Right lobe of liver (tissue), 6 donors: ENCODE measurements at places on chromosomes 12 and 14. TPM values are rescaled to one million over a fixed set of nuclear protein-coding genes. Genes with fewer than 3 reads are reported as not detected.
A peak's percentile ranks its signal among the peaks of the same experiment; 100 is the strongest.

- no peak for DNase-seq
- H3K36me3 ChIP-seq, result peaks cover 35% of the 10 kb centered on the region
- H3K4me1 ChIP-seq, result peaks cover 25% of the 10 kb centered on the region
- no peak overlapping the region for H3K4me3 ChIP-seq
Measured at GRCh38 chr14:21087294-21088091, 11.0 kb downstream of the ZNF219 start.

DNA sequence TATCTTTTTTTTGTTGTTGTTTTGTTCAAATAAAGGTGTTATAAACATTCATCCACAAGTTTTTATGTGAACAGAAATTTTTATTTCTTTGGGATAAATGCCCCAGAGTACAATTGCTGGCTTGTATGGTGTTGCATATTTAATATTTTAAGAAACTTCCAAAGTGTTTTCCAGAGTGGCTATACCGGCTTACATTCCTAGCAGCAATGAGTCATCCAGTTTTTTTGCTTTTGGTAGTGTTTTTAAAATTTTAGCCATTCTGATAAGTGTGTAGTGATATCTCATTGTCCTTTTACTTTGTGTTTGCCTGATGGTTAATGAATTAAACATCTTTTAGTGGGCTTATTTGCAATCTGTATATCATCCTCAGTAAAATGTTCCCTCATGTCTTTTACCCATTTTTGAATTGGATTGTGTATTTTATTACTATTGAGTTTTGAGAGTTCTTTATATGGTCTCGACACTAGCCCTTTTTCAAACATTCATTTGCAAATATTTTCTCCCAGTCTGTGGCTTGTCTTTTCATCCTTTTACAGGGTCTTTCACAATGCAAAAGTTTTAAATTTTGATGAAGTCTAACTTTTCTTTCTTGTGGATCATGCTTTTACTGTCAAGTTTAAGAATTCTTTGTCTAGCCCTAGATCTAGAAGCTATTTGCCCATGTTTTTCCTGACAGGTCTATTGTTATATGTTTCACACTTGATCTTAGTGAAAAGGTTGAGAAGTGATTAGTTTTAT, 29.5 kb downstream of the PPP4R4 start:
- H3K27ac ChIP-seq, result no peak overlapping the region
- H3K4me1 ChIP-seq, result no peaks in the 10 kb centered on the region
- H3K4me3 ChIP-seq, result no peak overlapping the region
- no peaks in the 10 kb centered on the region for H3K36me3 ChIP-seq
- no peak for DNase-seq

DNA sequence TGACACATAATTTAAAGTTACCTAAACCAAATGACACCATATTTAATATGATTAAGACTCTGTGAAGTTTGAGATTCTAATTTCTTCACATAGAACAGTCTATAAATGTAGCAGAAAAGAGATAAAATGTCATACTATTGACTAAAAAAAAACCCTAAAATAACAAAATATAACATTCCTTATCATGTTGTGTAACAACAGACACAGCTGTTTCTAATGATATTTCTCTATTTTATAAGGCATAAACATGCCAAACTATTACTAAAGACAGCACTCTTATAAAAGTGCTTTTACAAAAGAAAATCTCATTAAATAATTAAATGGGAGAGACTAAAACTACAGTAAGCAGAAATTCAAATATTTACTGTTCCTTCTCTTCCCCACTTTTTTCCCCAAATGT, 49.4 kb downstream of the NOVA1 start:
- H3K27me3 ChIP-seq, result no peaks in the 10 kb centered on the region
- no peak for DNase-seq
- no peak overlapping the region for H3K4me3 ChIP-seq
- no peak overlapping the region for H3K27ac ChIP-seq
- H3K36me3 ChIP-seq, result no peaks in the 10 kb centered on the region

DNA sequence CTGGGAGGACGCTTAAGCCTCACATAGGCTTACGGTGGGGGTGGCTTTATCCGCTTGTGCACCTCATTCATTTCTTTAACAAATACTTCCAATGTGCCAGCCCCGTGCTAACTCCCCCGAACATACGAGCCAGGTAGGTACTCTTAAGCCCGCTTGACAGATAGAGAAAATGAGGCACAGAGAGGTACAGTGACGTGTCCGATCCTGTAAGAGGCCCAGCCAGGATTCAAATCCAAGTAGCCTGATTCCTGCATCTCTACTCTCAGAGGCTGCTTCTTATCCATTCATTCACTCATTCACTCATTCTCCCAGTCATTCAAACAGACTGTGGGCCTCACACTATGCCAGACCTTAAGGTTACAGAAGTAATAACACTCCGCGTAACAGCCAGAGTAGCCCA, 477 bp downstream of the OAS3 start:
- peak overlapping the region; percentile 70 for H3K27ac ChIP-seq
- H3K4me1 ChIP-seq, result peaks cover 12% of the 10 kb centered on the region
- H3K36me3 ChIP-seq, result no peaks in the 10 kb centered on the region
- DNase-seq, result no peak

DNA sequence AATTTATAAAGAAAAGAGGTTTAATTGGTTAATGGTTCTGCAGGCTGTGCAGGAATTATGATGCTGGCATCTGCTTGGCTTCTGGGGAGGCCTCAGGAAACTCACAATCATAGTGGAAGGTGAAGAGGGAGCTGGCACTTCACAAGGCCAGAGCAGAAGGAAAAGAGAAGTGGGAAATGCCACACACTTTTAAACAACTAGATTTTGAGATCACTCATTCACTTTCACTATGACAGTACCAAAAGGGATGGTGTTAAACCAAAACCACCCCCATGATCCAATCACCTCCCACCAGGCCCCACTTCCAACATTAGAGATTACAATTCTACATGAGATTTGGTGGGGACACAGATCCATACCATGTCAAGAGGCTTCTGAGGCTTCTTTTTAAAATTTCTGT, 62.6 kb downstream of the SLC38A4 start:
- H3K4me3 ChIP-seq, result no peak overlapping the region
- H3K27me3 ChIP-seq, result no peaks in the 10 kb centered on the region

DNA sequence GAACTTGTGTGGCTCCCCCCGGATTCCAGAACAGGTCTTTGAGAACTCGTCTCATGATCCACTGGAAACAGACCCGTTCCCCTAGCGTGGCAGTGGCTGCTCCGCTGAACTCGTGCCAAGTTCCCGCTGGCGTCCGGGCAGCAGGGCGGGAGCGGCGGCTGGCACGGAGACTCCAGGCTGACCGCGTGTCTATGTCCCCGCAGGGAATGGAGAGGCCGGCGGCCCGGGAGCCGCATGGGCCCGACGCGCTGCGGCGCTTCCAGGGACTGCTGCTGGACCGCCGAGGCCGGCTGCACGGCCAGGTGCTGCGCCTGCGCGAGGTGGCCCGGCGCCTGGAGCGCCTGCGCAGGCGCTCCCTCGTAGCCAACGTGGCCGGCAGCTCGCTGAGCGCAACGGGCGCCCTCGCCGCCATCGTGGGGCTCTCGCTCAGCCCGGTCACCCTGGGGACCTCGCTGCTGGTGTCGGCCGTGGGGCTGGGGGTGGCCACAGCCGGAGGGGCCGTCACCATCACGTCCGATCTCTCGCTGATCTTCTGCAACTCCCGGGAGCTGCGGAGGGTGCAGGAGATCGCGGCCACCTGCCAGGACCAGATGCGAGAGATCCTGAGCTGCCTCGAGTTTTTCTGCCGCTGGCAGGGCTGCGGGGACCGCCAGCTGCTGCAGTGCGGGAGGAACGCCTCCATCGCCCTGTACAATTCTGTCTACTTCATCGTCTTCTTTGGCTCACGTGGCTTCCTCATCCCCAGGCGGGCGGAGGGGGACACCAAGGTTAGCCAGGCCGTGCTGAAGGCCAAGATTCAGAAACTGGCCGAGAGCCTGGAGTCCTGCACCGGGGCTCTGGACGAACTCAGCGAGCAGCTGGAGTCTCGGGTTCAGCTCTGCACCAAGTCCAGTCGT, 1.5 kb downstream of the APOLD1 start:
- peak overlapping the region; percentile 93 for H3K27ac ChIP-seq
- H3K27me3 ChIP-seq, result no peaks in the 10 kb centered on the region
- no peaks in the 10 kb centered on the region for H3K36me3 ChIP-seq
- DNase-seq, result peak; percentile 83
- H3K4me3 ChIP-seq, result peak overlapping the region; percentile 68

DNA sequence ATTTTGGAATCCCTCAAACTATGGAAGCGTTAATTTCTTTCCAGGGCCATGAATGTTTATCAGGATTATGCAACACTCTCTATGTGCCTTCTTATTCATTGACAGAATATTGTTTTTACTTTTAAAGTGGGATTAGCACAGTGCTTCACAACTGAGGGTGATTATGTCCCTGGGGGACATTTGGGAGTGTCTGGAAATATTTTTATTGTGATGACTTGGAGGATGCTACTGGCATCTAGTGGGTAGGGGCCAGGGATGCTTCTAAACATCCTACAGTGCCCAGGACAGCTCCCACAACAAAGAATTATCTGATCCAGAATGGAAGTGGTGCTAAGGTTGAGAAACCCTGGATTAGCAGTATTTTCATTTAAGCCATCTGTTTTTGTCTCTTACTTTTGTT, 338.5 kb upstream of the SOX5 start:
- no peak overlapping the region for H3K4me3 ChIP-seq
- no peaks in the 10 kb centered on the region for H3K36me3 ChIP-seq
- H3K27me3 ChIP-seq, result no peaks in the 10 kb centered on the region
- no peak for DNase-seq

Gene CISTR
- total RNA-seq, result not detected

Gene KRT6C
- not detected for total RNA-seq

Gene SLC25A47
- total RNA-seq, result 378 TPM

Gene CCT2
- total RNA-seq, result 51.8 TPM
